ENCODE measurements at places on chromosomes 3 and 15.

DNA sequence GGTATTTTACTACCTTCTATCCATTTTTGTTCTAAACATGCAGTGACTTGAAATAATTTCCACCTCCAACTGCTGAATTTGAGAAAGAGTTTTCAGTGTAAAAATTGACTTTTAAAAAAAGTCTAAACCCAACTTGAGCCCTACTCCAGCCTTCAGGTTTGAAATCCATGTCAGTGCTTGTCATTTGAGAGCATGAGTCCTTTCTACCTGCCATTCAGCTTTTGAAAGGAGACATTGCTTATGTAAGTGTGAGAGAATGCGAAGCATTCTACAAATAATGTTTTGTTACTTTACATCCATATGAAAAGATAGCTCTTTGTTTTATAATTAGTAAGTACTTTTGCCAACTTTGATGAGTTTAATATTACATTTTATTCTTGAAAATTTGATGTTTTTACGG lies 329.2 kb downstream of the PTPRG start:
- no peak for DNase-seq

GRCh38 chr3:71865727-71866126 lies 80.8 kb upstream of the PROK2 start:
- DNase-seq = no peak

DNA sequence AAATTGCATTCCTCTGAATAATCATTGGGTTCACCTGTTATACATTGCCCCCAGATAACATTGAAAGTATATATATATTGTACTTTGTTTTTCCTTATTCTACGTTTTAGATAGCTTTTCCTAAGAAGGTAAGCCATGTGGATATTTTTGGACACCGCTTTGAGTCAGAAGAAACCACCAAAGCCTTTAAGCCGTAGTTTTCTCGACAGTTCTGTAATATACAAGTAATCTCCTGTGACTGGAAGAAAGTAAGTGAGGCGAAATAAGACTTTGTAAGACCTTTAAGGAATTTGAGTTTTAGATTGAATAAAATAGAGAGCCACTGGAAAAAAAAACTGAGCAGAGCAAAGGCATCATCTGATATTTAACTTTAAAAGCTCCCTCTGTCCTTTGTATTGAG lies 1092.0 kb downstream of the DIPK2A start:
- DNase-seq = no peak

- DNase-seq = no peak
Measured at GRCh38 chr3:4581124-4581424, 87.9 kb downstream of the ITPR1 start.

- no peak for DNase-seq
Measured at GRCh38 chr3:37502621-37503020, 328.2 kb upstream of the LRRFIP2 start.

DNA sequence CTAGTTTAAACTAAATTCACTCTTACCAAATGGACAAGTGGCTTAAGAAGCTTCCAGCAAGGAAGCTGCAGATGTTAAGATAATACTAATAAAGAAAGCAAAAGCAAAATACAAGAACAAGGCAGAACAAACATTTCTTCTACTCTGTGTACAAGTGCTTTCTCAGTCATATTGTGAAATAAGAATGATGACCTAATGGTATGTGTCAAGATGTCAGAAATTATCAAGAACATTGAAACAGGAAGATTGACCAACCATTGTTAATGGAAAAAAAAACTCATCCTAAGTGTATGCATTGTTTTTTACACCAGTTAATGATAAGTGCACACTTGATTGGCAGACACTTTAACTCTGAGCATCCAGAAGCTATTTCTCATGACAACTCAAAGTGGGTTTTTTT lies 65.4 kb upstream of the P2RY1 start:
- no peak for DNase-seq

DNA sequence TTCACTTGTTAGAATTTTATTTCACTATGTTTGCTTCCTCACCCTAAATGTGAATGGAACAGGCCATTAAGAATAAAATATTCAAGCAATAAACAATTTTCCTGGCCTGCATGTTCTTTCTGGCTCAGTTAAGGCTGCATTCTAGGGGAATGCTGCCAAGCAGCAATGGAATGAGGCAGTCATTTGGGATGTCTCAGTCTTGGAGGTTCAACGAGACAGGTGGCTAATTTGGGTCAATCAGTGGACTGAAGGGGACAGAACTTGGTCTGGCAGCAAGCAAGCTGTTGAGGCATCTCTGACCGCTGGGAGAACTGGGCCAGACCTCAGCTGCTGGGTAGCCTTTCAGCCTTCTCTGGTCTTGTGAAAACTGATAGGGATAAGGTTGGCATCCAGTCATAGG lies 241.6 kb downstream of the NLGN1 start:
- DNase-seq = no peak

DNA sequence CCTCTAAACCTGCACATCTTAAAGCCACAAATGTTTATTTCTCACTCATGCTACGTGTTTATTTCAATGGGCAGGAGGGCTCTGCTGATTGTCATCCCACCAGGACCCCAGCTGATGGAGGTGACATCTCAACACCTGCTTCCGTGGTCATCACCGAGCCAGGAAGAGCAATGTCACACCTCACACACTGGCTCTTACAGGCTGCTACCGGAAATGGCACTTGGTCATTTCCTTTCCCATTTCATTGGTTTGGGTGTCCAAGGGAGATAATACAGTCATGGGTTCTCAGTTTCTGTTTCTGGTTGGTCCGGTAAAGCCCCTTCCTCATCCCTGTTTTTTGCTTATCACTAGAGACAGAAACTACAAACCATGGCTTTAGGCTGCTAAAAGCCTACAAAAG lies 41.9 kb downstream of the ABHD2 start:
- DNase-seq = no peak

DNA sequence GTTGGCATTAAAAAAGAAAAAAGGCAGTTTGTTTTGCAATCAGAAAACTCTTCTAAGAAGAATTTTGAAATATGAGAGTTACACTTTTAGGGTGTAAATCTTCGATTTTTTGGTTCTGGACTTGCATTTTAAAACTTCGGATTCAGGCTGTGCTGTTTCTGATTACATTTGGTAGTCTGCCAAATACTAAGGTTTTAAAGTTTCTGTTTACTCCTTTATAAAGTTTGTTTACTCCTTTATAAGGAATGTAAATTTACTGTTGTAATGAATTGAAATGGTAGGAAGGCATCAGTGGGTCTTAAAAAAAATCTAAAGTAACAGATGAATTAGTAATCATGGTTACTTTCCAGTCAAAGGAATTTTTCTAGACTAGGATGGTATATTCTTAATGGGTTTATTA lies 14.1 kb downstream of the FXR1 start:
- DNase-seq = no peak

DNA sequence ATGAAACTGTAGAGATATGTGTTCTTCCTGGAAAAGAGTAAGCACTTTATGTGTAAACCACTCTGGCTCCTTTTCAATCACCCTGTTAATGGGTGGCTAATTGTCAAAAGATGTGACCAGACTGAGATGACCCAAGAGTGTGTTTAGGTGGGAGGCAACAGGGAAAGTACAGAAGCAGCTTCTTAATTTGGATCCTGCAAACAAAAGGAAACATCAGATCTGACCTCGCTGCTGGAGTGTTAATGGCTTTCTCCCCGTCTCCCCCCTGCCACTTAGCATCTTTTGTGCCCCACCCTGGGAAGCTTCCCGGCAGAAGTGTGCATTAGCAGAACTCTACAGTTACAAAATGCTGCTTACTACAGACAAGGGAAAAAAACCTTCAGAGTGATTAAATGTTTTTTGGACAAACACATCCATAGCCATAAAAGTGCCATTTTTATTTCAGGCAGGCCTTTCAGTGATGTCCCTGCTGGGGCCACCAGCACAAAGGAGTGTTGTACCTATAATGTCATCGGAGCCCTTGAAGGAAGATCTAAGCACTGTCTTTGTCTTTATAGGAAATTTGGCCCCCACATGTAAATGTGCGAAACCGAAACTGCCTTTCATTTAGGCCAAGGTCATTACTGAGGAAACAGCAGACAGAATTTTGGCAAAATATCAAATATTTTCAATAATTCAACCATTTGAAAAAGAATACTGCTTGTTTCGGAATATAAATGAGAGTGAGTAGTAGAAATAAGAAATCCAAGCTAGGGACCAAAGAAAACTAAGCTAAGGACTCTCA lies 311.0 kb downstream of the WDR72 start:
- DNase-seq = no peak

GRCh38 chr3:39013289-39013688 lies 38.5 kb downstream of the SCN11A start:
- peak; percentile 36 for DNase-seq

GRCh38 chr15:62416526-62416925 lies 251.4 kb upstream of the C2CD4B start:
- DNase-seq = no peak

GRCh38 chr3:110859336-110859735 lies 212.3 kb upstream of the NECTIN3 start:
- no peak for DNase-seq

GRCh38 chr15:80162059-80162554 lies 9.3 kb downstream of the FAH start:
- DNase-seq = no peak

- DNase-seq = peak; percentile 61
Measured at GRCh38 chr15:82571722-82572222, 31.5 kb upstream of the RPS17 start.

DNA sequence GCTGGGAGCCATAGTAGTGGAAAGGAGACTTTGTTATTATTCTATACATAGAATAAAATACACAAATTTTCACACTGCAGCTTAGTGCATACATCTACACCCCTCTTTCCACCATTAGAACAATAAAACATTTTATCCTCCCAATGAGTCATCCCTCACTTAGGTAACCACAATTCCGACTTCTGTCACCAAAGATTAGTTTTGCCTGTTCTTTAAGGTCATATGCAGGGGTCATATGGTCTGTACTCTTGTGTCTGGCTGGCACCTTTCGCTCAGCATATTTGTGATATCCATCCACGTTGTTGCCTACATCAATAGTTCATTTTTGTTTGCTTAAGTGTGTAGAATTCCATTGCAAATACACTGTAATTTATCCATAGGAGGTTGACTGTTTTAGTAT lies 399.4 kb downstream of the SHQ1 start:
- DNase-seq = no peak

- DNase-seq = no peak
Measured at GRCh38 chr3:127794402-127794801, 27.9 kb downstream of the MGLL start.

DNA sequence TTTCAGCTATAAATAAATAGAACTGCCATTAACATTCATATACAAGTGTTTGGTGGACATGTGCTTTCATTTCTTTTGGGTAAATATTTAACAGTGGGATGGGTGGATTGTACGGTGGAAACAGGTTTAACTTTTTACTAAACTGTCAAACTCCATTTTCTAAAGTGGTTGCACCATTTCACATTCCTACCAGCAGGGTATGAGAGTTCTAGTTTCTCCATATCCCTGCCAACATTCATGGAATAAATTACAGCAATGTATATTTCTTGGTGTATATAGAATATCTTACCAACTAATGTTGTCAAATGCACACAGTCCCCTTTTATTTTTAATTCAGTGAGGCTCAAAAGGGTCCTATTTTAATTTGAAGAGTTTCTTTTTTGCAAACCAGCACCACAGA lies 71.3 kb upstream of the CTXND1 start:
- no peak for DNase-seq

DNA sequence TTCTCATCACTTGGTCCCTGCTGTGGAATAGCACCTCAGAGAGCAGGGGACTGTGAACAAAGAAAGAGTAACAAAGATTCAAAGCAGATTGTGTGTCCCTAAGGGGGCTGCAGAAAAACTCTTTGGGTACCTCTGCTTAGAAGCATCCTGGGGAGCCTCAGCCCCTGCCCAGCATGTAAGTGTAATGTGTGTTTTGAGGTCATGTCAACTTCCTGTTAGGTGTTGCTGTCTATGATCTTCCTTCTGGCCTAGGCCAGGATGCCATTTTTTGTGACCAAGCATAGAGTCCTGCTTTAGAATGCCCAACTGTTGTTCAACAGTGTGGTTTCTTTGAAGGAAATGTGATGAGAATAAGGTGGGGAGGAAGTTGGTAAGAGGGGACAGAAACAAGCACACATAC lies 77.1 kb upstream of the BCL6 start:
- DNase-seq = no peak

- no peak for DNase-seq
Measured at GRCh38 chr15:92576597-92577200, 78.9 kb downstream of the FAM174B start.

DNA sequence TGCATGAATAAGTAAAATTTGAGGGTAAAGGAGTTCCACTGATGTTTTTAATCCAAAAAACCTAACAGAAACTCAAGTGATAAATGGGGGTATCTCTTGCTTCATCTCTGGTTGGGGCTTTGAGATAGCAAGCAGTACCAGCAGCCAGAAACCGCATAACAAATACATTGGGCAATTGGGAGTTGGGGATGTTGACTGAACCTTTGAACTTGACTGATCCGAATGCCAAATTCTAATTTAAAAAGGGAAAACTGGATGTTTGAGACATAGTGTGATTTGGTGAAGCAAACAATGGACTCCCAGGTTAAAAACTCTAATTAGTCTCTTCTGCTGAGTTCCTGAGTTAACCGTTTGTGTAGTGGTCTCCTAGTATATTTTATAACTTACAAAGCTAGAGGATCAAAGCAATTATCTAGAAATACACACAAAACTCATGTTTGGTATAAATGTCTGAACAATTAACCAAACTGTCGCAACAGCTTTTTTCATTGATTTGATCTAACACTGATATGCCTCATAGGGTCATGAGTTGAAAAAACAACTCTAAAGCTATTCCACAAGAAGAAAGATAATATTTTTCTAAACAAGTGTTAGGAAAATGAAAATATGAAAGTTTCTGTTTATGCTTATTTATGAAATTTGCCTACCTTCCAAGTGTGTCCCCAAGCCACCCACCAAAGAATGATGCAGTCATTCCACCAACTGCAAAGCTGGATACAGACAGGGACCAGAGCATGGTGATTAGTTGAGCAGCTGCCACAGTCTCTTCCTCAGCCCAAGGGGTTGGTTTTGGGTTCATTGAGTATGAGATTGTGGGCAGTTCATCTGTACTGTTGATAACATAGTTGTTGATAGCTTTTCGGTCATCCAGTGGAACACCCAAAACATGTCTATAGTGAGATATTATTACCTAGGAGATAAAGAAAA lies 12.4 kb downstream of the SLC2A2 start:
- DNase-seq = no peak

- no peak for DNase-seq
Measured at GRCh38 chr3:95460274-95460673, 1354.1 kb upstream of the EPHA6 start.

GRCh38 chr15:68626283-68626682 lies 47.5 kb downstream of the CORO2B start:
- no peak for DNase-seq

- DNase-seq = no peak
Measured at GRCh38 chr3:122066331-122067213, 11.4 kb downstream of the CD86 start.

DNA sequence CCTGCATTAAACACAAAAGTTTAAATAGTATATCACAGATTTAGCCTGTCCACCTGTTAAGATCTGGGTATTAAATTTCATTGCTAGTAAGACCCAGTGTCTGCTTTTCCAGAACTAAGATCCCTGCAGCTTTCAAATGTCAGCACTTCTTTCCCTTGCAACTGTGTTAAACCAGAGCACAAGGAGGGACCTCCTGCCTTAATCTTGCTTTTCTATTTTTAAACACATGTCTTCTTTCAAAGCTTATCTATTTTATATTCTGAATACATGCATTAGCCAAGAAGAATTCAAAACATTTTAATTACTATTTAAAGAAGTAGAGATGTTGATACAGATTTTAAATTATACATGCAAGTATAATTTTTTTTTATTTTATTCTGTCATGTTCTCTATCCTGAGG lies 315.1 kb downstream of the ARPP21 start:
- no peak for DNase-seq

- peak; percentile 32 for DNase-seq
Measured at GRCh38 chr3:142211034-142211433, 14.4 kb downstream of the GK5 start.

GRCh38 chr3:197378985-197379718 lies 80.7 kb upstream of the DLG1 start:
- DNase-seq = no peak
